NCI-H510A treated with DMSO at 0.1 percent for 48 hours (cell line): ENCODE measurements at places on chromosomes 5 and 9.

GRCh38 chr5:2670940-2671339 lies 80.5 kb downstream of the IRX2 start:
- DNase-seq: no peak

DNA sequence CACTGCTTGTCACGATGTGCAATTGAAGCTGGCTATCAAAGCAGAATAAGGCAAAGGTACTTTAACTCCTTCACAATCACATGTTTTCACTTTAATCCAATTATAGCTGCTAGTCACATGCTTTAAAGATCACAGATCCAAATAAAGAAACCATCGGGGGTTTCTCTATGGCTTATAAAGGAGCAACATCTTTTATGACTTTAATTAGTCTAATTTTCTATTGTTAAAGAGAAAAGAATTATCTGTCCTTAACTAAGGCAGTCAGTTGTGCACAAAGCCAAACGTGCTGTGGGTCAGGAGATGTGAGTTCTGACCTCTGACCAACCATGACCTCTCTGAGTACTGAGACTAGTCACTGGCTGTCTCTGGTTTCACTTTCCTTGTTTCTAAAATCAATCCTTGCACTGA lies 561.1 kb downstream of the RAB3C start:
- DNase-seq: no peak

DNA sequence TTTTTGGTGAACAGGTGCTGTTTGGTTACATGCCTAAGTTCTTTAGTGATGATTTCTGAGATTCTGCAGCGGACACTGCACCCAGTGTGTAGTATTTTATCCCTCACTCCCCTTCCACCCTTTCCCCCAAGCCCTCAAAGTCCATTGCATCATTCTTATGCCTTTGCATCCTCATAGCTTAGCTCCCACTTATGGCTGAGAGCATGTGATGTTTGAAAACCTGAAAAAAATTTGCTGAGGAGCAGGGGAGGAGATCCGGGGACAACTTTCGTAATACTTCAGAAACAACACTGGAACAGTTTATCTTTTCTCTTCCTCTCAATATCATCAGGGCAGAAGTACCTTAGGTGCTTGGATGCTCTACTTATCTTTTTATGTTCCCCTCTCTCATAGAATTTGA lies 226.4 kb downstream of the ADAMTS6 start:
- DNase-seq: no peak

DNA sequence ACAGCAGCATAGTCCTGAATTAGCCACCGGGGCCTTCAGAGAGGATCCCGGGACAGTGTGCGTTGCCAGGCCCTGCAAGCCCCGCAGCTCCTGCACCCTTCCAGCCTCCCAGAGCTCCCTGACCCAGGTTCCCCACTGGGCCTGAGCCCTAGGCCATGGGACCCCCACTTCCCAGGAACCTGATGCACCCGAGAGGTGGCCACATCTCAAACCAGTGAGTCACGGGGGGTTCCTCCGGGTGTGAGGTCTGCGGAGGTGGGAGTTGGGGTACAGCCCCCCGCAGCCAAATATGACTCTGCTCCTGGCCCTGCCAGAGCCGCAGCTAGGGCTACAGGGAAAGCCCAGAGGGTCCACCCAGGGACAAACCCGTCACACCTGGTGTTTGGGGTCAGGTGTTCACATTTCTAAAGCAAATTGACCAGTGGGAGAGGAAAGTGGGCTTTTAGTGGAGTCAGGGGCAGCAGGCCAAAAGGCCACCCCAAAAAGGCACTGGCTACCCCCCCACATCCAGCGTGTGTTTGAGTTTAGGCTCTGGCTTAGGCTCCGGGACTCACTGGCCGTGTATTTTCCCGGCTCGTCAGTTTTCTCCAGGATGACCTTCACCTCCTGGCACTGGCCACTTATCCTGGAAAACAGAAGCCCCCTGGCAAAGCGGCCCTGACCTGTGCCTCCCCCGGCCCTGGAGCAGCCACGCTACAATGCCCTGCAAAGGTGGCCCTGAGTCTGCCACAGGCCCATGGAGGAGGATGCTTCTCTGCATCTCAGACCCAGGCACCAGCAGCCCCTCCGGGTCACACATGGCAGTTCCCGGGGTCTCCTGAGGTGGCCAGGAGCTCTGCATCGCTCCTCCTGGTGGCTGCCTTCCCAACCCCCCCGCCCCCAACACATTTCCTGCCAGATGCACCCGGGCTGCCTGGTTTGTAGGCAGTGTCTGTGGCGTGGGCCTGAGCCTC lies 17.4 kb upstream of the OBP2B start:
- no peak for DNase-seq

- DNase-seq: no peak
Observed at GRCh38 chr9:37283730-37284325, 138.7 kb upstream of the GRHPR start.

GRCh38 chr9:106619211-106619610 lies 243.8 kb upstream of the ZNF462 start:
- DNase-seq: no peak

DNA sequence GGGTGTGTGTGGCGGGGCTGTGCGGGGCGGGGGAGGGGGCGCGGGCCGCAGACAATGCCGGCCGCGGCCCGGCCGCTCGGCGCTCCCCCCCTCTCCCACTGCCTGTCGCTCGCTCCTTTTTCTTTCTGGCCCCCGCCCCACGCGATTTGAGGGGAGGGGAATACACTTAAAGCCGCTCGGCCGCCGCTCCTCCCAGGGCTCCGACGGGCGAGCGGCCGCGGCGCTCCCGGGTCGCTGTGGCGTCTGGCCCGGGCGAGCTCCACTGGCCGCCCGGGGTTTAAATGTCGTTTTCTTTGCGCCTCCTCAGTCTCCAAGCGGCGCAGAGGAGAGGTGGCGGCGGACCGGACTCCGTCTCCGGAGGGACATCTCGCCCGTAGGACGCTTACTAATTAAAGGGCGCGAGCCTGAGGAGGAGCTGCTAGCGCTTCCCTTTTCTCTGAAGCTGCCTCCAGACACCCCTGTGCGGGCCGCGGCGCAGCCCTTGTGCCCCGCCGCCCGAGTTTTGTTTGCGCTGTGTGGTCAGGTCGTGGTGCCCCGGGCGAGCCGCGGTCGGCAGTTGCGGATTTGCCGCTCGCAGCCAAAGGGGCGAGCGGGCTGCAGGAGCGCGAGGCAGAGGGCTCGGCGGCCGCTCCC lies 1.4 kb downstream of the ZSWIM6 start:
- no peak for DNase-seq

DNA sequence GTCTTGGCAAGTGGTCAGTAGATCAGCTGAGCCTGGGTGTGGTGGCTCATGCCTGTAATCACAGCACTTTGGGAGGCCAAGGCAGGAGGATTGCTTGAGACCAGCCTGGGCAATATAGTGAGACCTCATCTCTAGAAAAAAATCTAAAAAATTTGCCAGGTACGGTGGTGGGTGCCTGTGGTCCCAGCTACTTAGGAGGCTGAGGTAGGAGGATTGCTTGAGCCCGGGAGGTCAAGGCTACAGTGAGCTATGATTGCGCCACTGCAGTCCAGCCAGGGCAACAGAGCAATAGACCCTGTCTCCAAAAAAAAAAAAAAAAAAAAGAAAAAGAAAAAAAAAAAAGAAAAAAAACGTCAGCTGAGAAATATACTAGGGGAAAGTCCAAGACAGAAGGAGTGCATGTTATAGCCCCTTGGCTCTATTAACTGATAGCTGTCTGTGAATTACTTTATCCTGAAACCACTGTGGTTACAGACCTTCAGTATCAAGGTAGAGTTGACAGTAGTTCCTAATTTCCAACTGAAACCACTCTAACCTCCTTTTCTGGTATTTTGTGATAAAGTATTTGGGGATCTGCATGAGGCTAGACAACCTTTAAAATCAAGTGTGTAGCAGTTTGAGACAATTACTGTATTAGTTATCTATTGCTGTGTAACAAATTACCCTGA lies 2.3 kb upstream of the INIP start:
- DNase-seq: no peak
